SHP77 (cell line): ENCODE measurements at places on chromosomes 2 and 18.

GRCh38 chr18:46573156-46573555 lies 83.9 kb downstream of the LOXHD1 start:
- no peak for DNase-seq

DNA sequence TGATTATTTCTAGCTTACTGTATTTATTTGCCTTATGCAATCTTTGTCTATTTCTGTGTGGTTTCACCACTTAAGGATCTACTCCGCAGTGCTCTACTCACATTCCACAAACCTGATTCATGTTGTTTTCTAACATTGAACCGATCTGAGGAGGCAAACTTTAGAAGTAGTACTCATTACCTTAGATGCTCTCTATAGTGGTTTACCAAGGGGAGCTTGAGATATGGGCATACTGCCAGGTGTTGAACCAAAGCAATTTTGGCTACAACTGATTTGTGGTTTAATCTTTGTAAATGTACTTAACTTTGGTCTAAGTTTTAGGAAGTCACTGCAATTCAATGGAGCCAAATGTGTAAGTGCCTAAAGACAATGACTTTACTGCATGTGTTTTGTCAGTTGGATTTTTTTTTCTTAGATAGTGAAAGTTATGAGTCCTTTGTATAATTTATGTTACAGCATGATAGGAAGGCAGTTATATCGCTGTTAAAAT lies 50.1 kb downstream of the MAP2 start:
- no peak for DNase-seq

DNA sequence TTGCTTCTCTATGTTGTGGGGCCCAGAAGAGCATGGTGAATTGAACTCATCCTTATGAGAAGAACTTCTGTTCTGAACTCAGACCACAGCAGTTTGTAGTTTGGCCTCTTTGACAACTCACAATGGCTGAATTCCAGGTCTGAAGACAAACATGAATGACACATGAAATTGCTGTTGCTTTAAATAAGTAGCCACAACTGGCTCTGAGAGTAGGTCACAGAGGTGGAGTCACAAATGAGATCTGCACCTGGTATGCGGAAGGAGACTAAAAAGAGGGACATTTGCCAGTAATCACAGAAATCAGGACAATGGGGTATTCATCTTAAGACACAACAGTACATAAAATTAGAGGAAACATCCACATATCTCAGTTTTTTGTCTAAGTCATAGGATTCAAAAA lies 290.3 kb upstream of the MMADHC start:
- DNase-seq: no peak

- no peak for DNase-seq
Measured at GRCh38 chr2:70887550-70888246, 48.0 kb upstream of the ATP6V1B1 start.

DNA sequence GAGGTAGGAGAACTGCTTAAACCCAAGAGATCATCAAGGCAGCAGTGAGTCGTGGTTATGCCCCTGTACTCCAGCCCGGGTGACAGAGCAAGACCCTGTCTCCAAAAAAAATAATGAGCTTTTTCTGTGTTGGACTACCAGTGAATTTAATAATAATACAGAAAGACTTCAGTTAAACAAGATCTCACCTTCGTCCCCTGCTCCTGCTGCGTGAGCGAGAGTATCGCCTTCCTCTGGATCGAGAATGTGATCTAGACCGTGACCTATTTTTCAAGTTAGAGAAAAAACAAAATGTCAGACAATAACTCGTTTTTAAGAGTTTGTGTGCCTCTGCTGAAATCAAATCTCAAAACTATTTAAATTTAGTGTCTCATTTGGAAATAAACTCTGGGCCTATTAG lies 2.8 kb downstream of the SRSF7 start:
- DNase-seq: no peak

GRCh38 chr2:88265352-88266303 lies 95.5 kb downstream of the THNSL2 start:
- peak; percentile 9 for DNase-seq

- no peak for DNase-seq
Measured at GRCh38 chr18:33700513-33700976, 122.5 kb downstream of the ASXL3 start.

GRCh38 chr2:105315314-105315713 lies 14.2 kb downstream of the TGFBRAP1 start:
- DNase-seq: no peak

GRCh38 chr18:4017480-4017879 lies 437.6 kb downstream of the DLGAP1 start:
- no peak for DNase-seq

DNA sequence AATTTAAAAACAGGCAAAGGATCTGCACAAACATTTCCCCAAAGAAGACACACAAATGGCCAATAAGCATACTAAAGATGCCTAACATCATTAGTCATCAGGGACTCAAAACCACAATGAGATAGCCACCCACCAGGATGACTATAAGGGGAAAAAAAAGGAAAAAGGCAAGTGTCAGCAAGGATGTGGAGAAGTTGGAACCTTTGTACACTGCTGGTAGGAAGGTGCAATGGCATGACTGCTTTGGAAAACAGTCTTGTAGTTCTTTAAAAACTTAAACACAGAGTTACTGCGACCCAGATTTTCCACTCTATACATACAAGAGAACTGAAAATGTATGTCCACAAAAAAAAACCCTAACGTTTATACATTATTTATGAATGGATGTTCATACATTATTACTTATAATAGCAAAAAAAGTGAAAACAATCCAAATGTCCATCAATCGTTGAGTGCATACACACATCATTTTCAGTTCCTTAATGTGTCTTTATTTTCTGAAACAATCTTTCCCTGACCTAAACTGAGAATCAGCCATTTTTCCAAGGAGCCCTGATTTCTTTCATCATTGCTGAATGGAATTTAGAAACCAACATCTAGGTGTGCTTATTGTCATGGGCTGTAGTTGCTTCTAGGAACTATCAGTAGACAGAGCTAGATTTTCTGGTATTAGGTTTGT lies 64.7 kb upstream of the TLK1 start:
- no peak for DNase-seq

DNA sequence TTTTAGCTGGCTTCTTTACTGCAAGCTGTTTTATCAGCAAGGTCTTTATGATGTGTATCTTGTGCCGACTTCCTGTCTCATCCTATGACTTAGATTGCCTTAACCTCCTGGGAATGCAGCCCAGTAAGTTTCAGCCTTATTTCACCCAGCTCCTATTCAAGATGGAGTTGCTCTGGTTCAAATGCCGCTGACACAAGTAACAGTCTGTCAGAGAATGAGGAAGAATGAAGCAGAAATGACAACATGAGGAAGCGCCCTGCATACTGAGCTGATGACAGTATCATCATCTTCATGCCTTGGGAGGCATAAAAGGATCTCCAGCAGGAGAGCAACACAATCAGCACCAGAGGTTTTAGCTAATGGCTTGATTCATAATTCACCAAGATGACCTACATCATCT lies 309.4 kb downstream of the NBAS start:
- DNase-seq: no peak

GRCh38 chr2:235877275-235877802 lies 290.8 kb downstream of the GBX2 start:
- DNase-seq: no peak

DNA sequence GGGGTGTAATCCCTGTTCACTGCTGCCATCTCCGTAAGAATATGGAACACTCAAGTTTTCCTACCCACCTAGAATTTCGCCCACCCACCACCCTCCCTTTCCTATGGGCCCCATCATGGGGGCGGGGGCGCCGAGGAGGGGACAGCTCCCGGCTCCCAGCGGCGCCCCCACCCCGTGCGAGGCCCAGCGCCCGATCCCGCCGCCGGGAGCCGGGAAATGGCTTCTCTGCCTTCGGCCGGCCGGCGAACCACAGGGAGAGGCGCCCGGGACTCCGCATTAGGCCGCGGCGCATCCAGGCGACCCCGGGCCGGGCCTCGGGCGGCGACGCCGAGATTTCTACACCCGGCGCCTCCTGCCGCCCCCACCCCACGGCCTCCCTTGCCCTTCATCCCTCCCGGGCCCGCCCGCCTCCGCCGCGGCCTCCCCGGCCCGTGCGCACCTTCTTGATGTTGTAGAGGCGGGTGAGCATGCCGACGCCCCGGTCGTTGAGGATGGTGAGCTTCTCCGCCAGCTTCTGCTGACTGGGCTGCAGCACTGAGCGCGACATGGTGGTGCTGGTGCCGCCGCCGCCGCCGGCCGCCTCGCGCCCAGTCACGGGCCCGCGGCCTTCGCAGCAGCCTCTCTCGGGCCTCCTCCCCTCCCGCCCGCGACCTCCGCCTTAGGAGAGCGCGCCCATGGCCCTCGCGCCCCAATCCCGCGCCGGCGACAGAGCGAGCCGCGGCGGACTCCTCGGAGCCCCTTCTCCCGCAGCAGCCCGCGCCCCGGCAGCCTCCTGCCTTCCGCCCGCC lies 510 bp downstream of the NCKAP1 start:
- DNase-seq: peak; percentile 14

DNA sequence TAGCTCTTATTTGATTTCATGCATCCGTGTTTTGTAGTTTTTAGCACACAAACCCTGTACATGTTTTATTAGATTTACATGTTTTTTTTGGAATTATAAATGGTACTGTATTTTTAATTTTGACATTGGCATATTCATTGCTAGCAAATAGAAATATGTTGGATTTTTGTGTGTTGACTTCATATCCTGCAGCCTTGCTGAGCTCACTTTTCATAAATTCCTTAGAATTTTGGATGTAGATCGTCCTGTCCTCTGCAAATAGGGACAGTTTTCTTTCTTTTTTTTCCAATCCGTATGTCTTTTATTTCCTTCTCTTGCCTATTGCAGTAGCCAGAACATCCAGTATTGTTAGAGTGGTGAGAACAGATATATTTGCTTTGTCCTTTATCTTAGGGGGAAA lies 46.7 kb upstream of the GPR17 start:
- no peak for DNase-seq

GRCh38 chr2:54518430-54518829 lies 62.3 kb downstream of the SPTBN1 start:
- DNase-seq: no peak

GRCh38 chr2:207531032-207531952 lies 1.5 kb downstream of the CREB1 start:
- no peak for DNase-seq

DNA sequence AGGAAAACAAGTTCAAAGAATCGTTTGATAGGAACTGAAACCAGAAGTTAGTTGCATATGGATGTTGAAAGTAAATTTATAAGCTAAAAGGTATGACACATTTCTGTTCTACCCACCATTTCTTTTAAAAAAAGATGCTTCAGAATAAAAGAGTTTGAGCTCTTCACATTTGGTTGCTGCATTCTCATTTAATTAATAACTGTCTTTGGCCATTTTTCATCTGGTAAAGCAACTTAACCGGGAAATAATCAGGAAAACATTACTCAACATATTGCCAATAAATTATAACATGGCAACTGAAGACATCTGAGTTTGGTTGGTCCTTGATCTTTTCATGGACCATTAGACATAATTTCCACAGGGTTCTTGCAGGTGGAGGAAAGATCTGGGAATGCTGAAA lies 180.2 kb upstream of the TWIST2 start:
- no peak for DNase-seq

DNA sequence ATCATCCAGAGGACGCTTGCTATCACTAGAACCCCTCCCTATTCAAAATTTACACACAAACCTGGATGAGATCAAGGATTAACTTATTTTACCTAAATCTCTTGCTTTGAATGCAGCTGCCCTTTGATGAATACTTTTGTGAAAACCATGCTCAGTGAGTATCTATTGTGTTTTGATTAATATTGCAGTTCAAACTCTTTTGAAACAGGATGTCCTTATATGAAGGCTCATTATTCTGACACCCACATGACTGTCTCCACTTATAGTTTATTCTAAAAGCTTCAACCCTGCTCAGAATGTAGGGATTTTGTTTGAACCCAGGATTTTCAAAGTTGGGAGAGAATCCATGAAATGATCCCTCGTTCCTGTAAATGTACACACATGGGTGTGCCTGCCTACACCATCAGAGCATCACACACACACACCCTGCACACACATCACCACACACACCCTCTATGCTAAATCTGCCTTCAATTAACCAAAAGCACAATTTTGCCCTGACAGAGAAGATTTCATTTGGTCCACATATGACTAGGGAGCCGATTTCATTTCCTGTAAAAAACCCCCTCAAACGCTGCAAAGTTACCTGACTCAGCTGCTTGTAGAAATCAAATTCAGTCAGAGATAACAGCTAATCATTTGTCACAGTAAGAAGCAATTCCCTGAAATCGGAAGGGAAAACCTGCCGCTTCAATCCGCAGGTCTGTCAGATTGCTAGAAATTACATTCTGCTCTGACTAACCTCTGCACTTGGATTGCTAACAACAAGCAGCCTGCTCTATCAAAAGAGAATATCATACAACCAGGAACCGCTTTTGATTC lies 65.2 kb downstream of the ZEB2 start:
- no peak for DNase-seq

GRCh38 chr2:208686665-208687064 lies 280.1 kb downstream of the PTH2R start:
- DNase-seq: no peak

DNA sequence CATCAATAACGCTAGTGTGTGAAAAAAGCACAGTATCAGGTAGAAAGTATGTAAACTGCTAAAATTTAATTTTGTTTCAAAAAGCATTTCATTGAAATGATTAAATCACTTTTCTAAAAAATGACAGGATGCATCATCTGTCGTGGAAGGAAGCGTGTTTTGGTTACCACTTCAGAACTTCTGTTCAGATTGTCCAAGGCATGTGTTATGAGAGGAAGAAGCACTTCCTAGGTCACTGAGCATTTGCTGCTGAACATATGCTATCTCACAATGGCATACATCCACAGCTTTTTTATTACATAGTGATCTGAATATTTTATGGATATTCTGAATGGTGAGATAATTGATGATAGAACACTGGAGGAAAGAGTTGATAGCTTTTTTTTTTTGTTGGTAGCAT lies 737.5 kb downstream of the SATB2 start:
- DNase-seq: no peak

DNA sequence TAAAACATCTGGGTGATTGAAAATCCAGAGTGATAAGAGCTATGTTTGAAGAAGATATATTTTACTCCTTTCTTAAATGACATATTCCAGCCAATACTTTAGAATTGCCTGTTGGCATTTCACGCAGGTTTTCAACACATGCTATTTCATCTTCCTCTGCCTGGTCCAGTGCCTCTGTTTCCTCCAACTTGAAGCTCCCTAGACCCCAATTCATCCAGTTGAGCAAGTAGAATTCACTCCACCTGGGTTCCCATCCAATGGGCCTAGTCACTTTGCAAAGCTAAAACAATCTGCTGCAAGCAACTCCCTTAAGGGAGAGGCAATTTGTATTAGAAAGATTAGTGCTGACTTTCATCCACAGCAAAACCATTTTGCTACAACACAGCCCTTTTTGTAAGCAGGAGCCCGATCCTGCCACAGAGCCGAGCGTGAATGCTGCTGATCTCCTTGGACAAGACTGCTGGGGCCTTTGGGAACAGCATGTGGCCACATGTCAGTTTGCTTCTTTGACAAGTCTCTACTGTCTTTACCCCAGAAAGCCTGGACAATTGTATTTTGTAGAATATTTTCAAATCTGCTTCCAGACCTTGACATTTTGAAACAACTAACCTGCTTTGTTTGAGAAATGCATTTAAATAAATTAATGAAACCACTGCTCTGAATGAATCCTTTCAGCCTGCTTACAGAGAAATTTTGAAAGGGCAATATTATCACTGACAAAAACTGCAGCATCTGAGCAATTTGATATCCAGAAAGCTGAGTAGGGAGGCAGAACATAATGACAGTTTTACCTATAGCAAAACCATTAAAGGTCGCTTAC lies 259.1 kb downstream of the TDRD15 start:
- DNase-seq: no peak
